DMS79 treated with DMSO at 0.1 percent for 48 hours (cell line): ENCODE measurements at places on chromosomes 4 and X.

- DNase-seq = no peak
Observed at GRCh38 chr4:148288448-148288847, 153.8 kb downstream of the NR3C2 start.

GRCh38 chrX:119118780-119119395 lies 8.7 kb downstream of the KIAA1210 start:
- DNase-seq = no peak

- DNase-seq = peak; percentile 39
Observed at GRCh38 chr4:183499389-183499788, 5.5 kb upstream of the ING2 start.

- no peak for DNase-seq
Observed at GRCh38 chr4:151021637-151022334, 6.7 kb upstream of the LRBA start.

DNA sequence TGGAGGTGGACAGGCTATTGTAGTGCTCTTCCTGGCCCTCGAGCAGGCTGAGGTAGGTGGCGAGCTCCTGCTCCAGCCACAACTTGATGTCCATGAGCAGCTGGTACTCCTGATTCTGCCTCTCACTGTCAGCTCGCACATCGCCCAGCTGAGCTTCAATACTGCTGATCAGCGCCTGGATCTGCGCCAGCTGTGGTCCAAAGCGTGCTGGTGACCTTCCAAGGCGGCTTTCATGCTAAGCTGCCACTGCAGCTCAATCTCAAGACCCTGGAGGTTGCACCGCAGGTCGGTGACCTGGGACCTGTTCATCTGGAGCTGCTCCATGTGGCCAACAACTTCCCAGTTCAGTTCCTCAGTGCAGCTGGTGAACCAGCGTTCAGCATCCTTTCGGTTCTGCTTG lies 31.2 kb downstream of the LRIT3 start:
- DNase-seq = peak; percentile 5
